ENCODE measurements at places on chromosomes 1 and 21.
A peak's percentile ranks its signal among the peaks of the same experiment; 100 is the strongest.

GRCh38 chr1:175646439-175647209 is 96.8 kb downstream of the TNR start:
- no peak for DNase-seq

- DNase-seq: no peak
These were observed 46.3 kb upstream of the SMYD2 start for GRCh38 chr1:214234635-214235025.

DNA sequence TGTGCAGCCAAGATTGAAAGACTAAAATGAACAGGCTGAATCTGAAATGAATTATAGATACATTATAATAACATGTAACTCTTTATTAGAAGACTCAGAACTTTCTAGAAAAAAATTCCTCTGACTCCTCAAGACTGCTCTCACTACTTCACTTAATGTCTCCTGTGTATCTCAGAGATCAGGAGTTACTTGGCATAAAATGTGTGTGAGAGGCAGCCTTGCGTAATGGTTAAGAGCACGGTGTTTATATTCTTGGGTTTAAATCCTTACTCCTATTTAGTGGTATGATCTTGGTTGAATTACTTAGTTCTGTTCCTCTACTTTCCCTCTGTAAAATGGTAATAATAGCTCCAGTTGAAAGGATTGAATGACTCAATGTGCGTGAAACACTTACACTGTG is 634.9 kb downstream of the LTN1 start:
- DNase-seq: no peak

GRCh38 chr1:112389689-112390088 is 6.3 kb upstream of the CTTNBP2NL start:
- DNase-seq: no peak

GRCh38 chr1:48499211-48499735 is 27.3 kb upstream of the SPATA6 start:
- DNase-seq: no peak

GRCh38 chr1:159970932-159971342 is 16.9 kb upstream of the SLAMF9 start:
- no peak for DNase-seq

- DNase-seq: no peak
These were observed 12.4 kb upstream of the CCN1 start for GRCh38 chr1:85568151-85568550.

GRCh38 chr21:27277110-27277509 is 310.2 kb upstream of the ADAMTS5 start:
- DNase-seq: no peak

- DNase-seq: no peak
These were observed 11.1 kb downstream of the CLIC4 start for GRCh38 chr1:24756395-24756794.

GRCh38 chr1:194056169-194056568 is 869.8 kb upstream of the B3GALT2 start:
- DNase-seq: peak; percentile 23

GRCh38 chr1:226355669-226356551 is 46.9 kb upstream of the LIN9 start:
- no peak for DNase-seq

DNA sequence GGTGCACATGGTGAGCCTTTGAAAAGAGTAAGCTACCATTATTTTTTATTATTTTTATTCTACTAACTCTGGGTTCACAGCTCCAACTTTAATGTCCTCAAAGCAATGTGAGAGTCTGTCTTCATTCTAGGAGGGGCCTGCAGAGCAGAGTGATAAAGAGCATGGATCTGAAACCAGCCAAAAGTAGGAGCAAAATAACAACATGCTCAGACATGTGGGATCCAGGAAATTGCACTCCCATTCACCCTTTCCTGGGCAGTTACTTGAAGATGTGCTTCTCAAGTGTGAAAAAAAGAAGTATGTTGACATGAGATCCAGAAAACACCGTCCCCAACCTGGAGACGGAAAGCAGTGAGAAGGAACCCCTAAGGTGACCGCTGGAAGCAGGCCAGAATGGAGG is 8.7 kb upstream of the LIN28A start:
- no peak for DNase-seq

GRCh38 chr1:247089616-247090375 is 11.2 kb upstream of the ZNF670 start:
- DNase-seq: no peak

GRCh38 chr1:93475681-93476080 is 27.8 kb downstream of the FNBP1L start:
- DNase-seq: no peak

GRCh38 chr1:111702504-111703050 is 36.6 kb downstream of the INKA2 start:
- no peak for DNase-seq

- no peak for DNase-seq
These were observed 310.9 kb downstream of the NTNG1 start for GRCh38 chr1:107451715-107452114.

DNA sequence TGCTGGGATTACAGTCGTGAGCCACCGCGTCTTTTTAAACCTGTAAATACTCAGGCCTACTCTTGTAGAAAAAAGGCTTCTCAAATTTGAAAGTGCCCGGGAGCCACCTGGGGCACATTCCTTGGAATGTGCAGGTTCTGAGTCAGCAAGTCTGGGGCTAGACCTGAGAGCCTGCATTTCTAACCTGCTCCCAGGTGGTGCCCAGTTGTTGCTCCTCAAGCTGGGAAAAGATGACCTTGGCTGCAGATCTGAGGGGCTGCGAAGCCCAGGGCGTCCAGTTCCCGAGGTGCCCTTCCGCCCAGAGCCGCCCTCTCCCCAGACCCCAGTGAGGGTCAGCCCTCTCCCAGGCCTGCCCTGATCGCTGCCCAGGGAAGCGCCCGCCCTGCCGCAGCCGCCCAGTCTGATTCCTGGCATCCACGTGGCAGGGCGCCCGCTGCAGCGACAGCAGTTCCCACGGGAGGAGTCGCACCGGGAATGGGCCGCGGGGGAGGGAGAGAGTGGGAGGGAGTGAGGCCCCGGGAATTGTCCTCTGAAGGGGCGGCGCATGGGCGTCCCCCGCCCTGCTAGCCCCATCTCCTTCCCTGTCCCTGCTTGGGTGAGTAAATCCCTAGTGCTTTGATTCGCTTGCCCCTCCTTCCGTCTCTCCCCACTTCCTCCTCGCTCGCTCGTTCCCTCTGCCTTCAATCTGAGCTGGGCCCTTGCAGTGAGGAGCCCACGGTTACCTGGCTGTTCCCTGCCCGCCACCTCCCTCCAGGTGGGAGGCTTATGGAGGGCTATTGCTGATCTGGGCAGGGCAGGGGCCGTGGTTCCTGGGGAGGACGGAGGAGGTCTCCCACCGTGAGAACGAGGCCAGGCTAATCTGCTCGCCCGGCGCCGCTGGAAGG is 18.8 kb upstream of the TENT5B start:
- no peak for DNase-seq

GRCh38 chr1:167473761-167474160 is 44.6 kb downstream of the CD247 start:
- DNase-seq: peak; percentile 29

GRCh38 chr1:16440470-16441281 is at the start of gene NECAP2:
TSS of gene NECAP2 (plus strand) at chr1:16440724. CDS start at chr1:16440762, 38 bp downstream.
- peak; percentile 87 for DNase-seq

- no peak for DNase-seq
These were observed 32.5 kb downstream of the UBE2U start for GRCh38 chr1:64235910-64236309.

DNA sequence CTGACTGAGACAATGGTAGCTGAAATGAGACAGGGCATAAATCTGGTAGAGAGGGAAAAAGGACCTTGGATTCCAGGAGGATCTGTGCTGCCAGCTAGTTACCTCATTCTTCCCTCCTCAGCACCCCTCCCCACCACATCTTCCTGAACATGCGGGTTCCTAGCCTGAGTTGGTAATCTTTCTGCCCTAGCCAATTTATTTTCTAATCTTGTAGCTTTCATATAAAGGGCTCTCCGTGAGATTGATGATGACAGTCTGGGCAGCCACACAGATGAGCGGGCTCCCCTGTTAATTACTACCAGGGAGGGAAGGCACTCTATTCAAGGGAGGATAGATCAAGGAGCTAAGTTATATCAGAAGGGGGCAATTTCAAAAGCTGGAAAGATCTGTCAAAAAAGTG is 20.2 kb downstream of the ARHGEF11 start:
- no peak for DNase-seq

GRCh38 chr1:239287296-239287695 is 99.1 kb upstream of the CHRM3 start:
- DNase-seq: no peak

DNA sequence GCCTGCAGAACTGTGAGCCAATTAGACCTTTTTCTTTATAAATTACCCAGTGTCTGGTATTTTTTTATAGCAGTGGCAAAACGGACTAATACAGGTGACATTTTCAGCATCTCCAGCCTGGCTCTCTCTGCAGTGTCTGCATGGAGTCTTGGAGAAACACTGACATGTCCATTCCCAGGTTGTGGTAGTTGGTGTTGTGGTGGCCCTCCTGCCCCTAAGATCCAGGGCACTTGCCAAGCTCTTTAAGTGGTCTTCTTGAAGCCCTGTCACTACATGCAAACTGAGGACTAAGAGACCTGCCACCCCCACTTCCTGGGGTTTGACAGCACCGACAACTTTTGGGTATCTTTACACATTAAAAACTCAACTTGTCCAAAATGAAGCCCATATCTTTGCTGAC is 419.4 kb downstream of the NPHP4 start:
- no peak for DNase-seq

GRCh38 chr1:232390590-232390989 is 239.3 kb downstream of the SIPA1L2 start:
- DNase-seq: no peak

GRCh38 chr21:33313183-33313582 is 11.6 kb upstream of the IFNAR1 start:
- no peak for DNase-seq

DNA sequence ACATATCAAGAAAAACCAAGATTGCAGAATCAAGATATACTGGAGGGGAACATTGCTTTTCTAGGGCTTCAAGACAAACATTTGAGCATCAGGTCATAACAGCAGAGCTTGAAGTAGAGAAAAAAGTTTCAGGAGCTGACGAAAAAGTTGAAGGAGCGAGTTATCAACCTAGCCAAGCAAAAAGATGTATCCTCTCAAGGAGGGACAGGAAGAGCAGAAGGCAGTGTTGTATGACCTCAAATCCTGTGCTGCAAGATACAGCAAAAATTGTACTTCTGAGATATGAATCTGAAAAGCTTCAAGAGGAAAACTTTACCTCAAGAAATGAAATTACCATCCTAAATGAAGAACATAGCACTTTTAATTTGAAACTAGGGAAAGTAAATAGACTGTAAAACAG is 153.1 kb downstream of the AK5 start:
- DNase-seq: no peak

GRCh38 chr1:93025572-93025971 is 53.5 kb upstream of the MTF2 start:
- no peak for DNase-seq

GRCh38 chr1:156901966-156902915 is 8.7 kb downstream of the PEAR1 start:
- DNase-seq: no peak

DNA sequence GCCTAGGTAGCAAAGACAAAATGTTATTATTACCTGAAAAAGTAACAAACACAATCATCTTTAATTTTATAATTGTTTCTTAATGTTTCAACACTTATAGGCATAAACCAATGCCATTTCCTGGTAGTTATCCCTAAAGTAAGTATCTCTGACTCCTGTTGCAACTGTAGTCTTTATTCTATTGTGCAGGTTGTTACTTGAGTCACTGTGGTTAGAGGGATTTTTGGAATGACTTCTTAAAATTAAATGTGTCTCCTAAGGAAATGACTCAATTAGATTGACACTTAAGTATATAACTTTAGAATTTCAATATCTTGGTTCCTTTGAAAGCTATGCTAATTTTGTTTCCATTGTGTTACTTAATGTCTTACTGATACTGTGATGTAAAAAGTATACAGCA is 143.9 kb downstream of the PHTF1 start:
- DNase-seq: no peak

DNA sequence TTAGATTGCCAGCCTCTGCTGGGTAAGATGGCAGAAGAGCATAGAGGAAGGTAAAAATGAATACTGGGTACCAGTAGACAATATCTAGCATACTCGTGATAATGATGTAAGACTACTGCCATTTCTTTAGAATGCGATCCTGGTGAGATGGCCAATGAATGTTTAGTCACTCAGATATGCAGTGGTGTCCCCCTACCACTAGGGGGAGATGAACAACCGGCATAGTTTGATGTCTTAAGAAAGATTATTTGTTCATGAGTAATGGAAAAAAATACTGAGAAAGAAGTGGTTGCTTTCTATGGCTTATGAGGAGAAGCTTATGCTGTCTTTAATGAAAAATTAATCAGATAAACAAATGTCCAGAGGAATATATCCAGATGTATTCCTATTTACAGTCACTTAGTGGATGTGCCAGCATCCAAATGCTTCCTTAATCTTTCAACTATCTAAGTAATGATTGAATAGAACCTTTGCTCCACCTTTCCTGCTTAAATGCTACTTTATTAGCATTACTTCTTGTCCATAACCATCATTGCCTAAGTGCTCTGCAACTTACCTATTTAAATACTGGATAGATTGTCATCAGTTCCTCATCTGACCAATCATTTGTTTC is 256.6 kb downstream of the ST6GALNAC3 start:
- DNase-seq: no peak

DNA sequence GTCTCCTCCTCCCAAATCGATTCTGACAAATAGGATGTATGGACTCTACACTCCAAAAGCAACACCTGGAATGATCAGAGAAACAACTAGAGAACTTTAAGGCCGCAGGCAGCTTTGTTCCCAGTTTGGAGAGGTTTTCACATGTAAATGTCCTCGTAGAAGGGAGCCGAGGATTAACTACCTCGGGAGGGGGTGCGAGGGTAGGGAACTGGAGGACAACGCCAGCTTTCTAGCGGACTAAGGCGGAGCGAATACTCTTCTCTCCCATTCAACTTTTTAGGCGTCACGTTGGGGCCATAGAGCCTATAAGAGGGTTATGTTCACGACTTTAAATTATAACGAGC is 1.2 kb downstream of the SCAF4 start:
- no peak for DNase-seq

GRCh38 chr1:20185834-20186782 is at the start of the genes PLA2G2C and UBXN10:
TSS of gene PLA2G2C (minus strand) at chr1:20186518. CDS start at chr1:20177363, 9,155 bp downstream.
TSS of gene UBXN10 (plus strand) at chr1:20186096. CDS start at chr1:20190562, 4,466 bp downstream.
- DNase-seq: peak; percentile 16

DNA sequence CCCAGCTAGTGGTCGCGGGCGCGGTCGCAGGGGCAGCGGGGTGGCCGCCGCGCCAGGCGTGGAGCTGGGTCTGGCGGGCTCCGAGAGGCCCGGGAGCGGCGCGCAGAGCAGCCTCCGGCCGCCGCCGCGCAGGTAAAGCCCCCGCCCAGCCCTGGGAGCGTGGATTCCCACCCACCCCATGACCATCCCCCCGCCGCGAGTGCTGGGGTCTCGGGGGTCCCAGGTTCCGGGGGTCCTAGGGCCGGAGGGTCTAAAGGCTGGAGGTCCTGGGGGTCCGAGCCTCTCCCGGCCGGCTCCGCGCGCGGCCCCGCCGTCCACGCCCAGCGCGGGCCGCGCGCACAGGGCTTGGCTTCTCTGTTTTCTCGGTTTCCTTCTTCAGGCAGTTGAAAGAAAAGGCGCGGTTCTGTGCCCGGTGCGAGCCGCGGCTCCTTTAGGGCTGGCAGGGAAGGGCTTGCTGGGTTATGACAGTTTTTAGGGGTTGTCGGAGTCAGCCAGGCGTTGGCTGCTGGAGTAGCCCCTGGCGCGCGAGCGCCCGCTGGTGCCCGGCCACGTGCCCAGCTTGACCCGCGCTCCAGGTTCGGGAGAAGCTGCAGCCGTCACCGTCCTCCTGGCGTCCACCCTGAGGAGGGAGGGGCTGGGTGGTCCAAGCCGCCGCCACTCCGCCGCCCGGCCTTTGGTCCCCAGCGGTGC is 359 bp downstream of the LRRC3 start:
- DNase-seq: no peak

- DNase-seq: no peak
These were observed 1.4 kb upstream of the ZNF326 start for GRCh38 chr1:89993541-89993940.
